ENCODE measurements at places on chromosomes 2 and 18.

- no peak for DNase-seq
Measured at GRCh38 chr18:49621717-49622351, 60.0 kb downstream of the LIPG start.

- DNase-seq, result no peak
Measured at GRCh38 chr18:79576686-79577351, 102.8 kb upstream of the CTDP1 start.

GRCh38 chr2:217835931-217836891 is 166.6 kb downstream of the TNS1 start:
- DNase-seq, result no peak

DNA sequence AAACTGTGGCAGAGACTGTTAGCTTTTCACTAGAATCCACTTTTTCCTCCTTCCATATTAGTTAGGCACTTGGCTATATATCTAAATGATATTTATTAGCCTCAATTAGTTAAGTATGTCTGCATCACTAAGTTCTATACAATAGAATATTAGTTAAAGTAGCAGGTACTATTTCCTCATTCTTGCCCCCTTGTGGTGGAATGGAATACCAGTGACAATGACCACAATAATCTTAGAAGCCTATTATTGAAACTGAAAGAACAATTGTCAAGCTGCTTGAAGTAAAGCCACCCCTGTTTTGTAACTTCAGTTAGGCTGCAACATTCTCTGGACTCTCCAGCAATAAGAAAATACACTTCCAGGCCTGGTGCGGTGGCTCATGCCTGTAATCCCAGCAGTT is 476.3 kb upstream of the VWC2L start:
- DNase-seq, result no peak

- no peak for DNase-seq
Measured at GRCh38 chr18:46732801-46733200, 24.1 kb downstream of the ST8SIA5 start.

GRCh38 chr2:4947911-4948310 is 744.3 kb upstream of the SOX11 start:
- DNase-seq, result no peak

GRCh38 chr18:57789759-57790158 is 13.4 kb downstream of the ATP8B1 start:
- no peak for DNase-seq

DNA sequence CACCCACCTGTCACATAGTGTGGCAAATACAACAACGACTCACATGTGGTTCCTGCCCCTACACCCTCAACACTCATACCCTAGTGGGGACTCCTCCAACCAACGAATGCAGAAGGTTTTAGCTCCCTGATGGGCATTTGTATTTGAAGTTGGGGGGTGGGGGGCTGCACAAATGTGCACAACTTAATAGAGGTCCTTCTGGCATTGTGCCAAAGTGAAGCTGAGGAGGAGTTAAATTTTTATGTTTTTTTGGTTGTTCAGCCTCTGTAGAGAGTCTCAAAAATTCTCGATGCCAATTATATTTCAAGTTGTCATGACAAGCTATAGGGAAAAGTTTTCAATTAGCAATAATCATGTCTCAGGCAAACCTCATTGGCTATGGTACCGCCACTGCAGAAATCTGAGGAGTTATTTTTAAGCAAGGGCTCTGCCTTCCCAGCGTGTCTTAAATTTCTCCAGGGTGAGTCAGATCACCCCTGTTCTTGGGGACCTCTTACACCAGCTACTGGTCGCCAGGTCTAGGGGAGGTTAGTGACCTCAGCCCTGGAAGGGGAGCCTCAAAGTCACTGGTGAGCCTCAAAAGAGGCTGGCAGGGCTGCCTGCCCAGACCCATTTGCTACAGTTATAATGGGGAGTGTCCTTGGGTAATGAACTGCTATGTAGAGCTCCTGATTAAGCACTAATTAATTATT is 102.7 kb upstream of the TAF1B start:
- no peak for DNase-seq

- no peak for DNase-seq
Measured at GRCh38 chr2:121860033-121860757, 104.7 kb downstream of the TSN start.

DNA sequence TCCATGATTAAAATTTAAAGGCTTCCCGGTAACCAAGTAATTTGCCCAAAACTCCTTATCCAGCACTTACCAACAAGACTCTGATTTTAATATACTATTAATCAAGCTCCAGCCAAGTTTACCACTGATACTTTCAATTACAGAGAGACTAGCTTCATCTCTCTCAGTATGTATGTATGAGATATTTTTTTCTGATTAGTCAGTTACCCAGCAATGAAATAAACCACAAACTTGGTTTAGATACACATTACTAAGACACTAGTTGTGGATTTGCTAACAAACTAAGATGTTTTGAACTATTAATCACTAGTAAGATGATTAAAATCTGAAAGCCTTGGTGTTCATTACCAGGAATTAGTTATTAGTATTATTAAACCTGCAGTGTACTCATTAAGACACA is 1272.2 kb upstream of the ACVR2A start:
- DNase-seq, result no peak

- no peak for DNase-seq
Measured at GRCh38 chr2:76429374-76429773, 718.7 kb upstream of the GCFC2 start.

- no peak for DNase-seq
Measured at GRCh38 chr2:102484310-102485061, 11.5 kb downstream of the SLC9A4 start.

- no peak for DNase-seq
Measured at GRCh38 chr2:120322329-120322728, 23.6 kb upstream of the INHBB start.

DNA sequence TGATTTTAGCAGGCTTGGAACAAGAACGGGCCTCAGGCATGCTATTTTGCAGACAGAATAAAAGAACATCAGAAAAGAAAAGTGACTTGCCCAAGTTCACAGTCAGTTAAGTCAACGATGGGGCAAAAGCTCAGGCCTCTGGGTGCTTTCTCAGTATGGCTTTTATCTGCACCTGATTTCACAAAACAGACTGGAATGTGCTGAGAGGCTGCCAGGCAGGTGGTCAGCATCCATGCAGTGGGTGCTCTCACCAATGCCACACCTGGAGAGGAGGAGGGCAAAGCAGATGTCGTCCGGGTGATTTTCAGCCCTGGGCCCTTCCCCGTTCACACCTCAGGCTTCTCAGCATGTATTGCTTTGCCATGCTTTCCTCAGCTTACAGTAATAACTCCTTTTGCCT is 854.6 kb downstream of the RNF144A start:
- DNase-seq, result no peak

GRCh38 chr2:121136323-121136722 is 148.7 kb downstream of the TFCP2L1 start:
- DNase-seq, result no peak

- DNase-seq, result no peak
Measured at GRCh38 chr18:30908381-30908780, 134.2 kb downstream of the DSC3 start.

- DNase-seq, result peak; percentile 51
Measured at GRCh38 chr2:225355788-225356187, 43.7 kb upstream of the NYAP2 start.

Measured in NCI-H1417 treated with DMSO at 0.1 percent for 48 hours (cell line).